ENCODE measurements at places on chromosomes 7 and 10.

- no peak for DNase-seq
These were observed 69.2 kb downstream of the SDK1 start for GRCh38 chr7:3370068-3370830.

DNA sequence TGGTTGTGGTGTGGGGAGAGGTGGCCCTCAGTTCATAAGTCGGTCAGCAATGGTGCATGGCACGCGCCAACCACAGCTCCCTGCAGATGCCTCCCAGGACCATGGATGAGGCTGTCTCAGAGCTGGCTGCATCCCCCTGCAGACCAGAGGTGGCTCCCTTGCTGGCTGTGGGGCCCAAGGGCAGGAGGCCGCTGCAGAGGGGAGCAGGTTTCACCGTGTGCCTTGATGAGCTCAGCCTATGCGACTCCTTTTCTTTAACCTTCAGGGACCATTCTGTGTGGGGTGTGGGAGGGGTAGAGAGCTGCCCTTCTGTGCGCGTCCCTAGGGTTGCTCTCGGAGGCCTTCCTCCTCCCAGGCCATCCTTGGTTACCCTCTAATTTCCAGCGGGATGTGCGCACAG, 152.4 kb downstream of the ACTR3B start:
- no peak for DNase-seq

- peak; percentile 47 for DNase-seq
These were observed 4.4 kb upstream of the MYL7 start for GRCh38 chr7:44145479-44145968.

GRCh38 chr10:72783410-72783833, 91.5 kb downstream of the MCU start:
- DNase-seq = no peak

DNA sequence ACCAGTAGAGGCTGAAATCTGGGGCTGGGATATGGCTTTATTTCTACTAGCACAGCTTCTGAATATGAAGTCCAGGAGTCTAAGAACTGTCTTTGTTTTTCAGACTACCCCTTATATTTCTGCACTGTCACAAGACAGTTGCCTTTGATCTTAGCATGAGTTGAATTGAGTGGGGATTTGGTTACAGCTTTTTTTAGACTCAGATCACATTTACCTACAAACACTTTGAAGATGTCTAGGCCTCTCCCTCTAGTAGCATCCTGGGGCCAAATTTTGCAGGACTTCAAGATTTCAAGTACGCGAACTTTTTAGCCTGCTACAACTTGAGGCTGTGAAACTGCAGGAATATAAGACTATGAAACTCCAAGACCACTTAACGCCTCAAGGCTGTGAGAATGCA, 240.2 kb downstream of the NEBL start:
- DNase-seq = no peak

DNA sequence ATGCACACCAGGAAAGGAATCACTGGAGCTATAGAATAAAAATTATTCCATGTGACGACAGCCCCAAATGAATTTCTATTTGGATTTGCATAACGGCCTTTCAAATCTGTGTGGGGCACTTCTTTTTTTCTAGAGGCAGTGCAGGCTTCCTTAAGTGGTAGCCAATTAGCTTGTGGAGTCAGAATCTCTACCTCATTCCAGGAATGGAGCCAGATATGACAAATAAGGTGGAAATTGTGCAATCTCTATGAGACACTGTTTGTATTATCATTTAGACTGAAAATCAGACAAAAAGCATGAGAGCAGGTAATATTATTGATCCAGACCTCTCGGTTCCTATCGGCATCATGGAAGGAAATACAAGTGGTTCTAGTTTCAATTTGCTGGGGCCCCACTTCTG, 78.7 kb downstream of the BEND7 start:
- DNase-seq = no peak

DNA sequence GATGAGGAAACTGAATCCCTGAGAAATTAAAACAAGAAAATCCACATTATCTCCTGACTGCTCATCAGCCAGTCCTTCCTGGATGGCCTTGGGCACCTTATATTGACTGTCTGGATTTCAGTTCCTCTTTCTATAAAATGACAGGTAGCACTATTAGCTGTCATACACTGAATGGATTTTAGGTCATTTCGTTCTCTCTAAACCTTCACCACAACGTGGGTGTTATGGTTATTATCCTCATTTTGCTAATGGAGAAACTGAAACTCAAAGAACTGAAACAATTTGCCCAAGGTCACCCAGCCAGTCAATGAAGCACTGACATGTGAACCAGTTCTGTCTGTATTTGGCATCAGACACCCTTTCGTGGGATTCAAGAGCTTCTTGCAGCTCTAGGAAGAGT, 193.8 kb downstream of the CYP26A1 start:
- DNase-seq = no peak

GRCh38 chr7:26714438-26714837, 150.0 kb downstream of the SKAP2 start:
- no peak for DNase-seq

DNA sequence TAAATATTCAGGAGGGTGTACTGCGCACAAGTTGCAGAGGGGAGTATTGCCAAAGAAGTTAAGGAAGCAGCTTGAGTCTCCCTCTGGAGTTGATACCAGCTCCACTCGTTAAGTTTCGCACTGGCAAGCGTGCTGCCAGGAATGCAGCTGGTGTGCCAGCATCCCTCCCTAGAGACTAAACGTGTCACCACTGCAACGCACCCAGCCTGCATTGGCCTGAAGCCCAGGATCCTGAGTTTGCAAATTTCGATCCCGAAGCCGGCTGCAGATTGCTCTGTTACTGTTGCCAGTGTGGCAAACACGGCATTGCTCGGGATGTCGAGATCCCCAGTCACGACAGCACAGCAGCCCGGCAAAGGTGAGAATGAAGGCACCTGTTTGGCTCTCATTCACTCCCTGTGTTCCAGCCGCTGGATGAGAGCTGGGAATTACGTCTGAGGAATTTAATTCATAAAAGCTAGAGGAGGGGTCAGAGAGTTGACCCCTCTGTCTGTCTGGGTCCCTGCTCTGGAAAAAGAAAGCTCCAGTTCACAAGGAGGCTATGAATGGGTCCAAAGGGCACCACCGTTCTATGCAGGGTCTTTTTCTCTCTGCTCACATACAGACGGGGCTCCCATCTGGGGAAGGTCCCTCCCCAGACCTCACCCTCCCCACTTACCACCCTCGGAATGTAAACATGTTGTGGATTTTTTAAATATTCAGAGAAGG, 61.0 kb downstream of the NRP1 start:
- no peak for DNase-seq

DNA sequence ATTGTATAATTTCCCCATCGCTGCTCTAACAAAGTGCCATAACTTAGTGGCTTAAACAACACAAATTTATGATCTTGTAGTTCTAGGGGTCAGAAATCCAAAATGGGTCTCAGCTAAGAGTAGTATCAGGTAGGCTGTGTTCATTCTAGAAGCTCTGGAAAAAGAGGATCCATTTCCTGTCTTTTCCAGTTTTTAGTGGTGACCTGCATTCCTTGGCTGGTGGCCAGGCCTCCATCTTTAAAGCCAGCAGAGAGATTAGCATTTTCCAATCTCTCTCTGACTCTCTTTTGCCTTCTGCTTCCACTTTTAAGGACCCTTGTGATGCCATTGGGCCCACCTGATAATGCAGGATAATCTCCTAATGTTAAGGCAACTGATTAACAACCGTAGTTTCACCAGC, 41.0 kb upstream of the C10orf120 start:
- DNase-seq = no peak

DNA sequence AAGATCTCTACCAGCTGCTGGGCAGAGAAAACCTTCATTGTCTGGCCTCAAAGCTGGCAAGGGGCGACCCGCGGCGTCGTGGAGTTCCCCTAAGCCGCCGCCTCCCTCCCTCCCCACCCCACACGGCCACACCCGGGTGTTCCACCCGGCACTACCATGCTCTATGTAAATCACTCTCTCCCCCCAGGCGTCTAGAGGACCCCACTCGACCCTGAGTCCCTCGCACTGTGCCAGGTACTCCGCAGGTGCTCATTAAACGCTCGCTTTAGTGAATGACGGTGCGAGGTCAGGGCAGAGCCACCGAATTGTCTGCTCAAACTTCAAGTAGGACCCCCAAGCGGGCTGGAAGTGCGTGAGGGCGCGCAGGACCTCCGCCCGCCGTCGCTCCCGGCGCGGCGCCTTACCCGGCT, 628 bp downstream of the PARP12 start:
- peak; percentile 10 for DNase-seq

- no peak for DNase-seq
These were observed 55.4 kb downstream of the LANCL2 start for GRCh38 chr7:55420530-55420929.

GRCh38 chr7:103114576-103115008, 34.3 kb downstream of the NAPEPLD start:
- no peak for DNase-seq

DNA sequence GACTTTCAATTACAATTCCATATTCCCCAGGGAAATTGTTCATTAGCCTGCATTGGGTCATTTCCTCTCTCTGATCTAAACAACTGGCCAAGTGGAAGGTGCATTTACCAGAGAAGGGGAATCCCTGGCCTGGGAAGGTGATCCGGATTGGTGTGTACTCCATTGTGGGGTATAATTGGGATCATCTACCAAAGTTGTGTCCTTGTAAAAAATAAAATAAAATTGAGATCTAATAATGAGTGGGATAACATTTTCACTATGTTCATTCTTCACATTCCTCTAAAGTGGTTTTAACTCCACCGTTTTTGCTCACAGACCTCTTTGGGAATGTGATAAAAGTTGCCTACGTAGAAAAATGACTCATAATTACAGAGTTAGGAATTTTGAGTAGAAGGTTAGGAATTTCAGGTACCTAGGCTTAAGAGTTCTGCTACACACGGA, 22.8 kb downstream of the ARL5B start:
- DNase-seq = no peak

DNA sequence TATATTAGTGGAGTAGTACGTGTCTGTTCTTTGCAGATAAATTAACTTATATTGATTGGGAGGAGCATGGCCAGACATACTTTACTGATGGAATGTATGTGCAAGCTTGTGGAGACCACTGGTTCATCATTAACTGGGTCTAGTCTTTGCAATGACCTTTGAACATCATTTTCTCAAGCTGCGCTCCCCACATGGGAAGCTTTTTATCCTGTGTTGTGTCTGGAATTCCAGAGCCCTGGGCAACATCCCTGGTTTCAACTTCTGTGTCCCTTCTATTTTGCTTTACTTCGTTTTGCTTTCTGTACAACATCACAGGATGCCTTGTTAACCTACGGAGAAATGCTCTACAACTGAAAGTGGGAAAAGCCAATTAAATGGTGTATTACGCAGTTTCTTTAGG, 38.3 kb downstream of the MACROH2A2 start:
- no peak for DNase-seq

GRCh38 chr7:121360564-121360963, 31.8 kb downstream of the WNT16 start:
- no peak for DNase-seq

Measured in activated T-cell treated with anti-CD3 and anti-CD28 coated beads for 48 hours (primary cell).